ENCODE measurements at places on chromosomes 13 and 19. TPM values are rescaled to one million over a fixed set of nuclear protein-coding genes. Genes with fewer than 3 reads are reported as not detected.

DNA sequence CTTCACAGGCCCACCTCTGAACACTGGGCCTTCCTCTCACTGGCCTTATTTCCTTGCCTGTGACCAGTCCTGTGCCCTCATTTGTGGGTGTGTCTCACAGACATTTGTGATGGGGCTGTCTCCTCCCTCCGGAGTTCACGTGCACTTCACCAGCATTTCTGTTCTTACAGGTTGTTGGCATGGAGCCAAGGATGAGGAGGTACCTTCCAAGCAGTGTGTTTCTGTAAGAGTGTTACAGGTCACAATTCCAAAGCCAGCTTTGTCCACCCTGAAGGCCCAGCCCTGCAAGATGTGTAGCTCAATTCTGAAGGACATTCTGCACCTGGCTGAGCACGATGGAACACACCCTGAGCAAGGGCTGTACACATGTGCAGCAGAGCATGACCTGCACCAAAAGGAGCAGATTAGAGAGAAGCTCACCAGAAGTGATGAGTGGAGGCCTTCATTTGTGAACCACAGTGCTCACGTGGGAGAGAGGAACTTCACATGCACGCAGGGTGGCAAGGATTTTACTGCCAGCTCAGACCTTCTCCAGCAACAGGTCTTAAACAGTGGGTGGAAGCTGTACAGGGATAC is 8.1 kb downstream of the ZNF749 start:
- DNase-seq, result no peak

DNA sequence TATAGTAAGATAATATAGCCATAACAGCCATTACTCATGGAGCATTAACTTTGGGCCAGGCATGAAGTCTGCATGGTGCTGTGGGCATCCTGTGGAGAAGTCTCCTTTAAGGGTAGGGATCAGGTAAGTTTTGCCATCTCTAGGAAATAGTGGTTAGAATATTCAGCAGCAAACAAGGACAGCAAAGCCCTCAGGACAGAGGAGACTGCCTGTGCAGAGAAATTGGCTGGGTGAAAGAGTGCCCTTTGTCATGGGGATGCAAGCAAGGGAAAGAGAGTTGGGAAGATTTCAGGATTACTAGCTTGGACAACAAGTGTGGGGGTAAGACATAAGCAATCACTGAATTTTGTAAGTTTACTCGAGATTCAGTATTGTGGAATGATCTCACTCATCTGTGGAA is 15.7 kb upstream of the OBI1 start:
- DNase-seq, result no peak

KASH5 gene
- not detected for total RNA-seq

DNA sequence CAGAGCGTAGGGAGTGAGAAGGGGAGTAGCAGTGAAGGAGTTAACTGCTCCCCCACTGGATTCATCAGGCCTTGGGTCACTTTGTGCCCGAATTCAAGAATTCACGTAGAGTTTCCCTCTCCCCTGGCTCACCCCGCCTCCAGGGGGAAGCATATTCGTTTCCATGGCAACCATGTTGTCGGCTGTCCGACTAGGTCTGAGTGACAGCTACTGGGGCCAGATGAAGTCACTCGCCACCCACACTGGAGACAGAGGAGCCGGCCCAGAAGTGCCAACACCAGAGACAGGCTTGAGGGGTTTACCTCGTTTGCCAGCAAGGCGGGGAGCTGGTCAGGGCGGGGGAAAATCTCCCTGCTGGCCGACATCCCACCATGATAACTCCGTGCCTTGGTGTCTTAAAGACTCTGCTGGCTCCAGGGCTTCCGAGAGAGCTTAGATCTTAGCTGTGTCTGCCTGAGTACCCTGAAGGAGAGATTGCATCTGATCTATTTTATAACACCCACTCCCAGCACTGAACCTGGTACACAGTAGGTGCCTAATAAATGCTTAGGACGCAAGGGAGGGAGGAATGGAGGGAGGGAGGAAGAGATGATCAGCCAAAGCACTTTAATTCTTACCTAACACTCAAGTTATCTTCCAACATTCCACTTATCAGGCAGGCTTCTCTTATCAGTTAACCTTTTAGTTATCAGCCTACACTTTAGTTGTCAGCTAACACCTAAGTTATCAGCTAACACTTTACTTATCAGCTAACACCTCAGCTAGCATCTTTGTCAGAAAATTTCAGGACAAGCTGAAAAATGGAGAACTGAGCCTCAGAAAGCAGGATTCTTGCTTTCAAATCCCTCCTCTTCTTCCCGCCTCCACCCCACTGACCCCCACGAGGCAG is 57.2 kb upstream of the ZNRF4 start:
- no peak for DNase-seq

GRCh38 chr13:53174545-53174944 is 145.9 kb downstream of the OLFM4 start:
- DNase-seq, result no peak

DNA sequence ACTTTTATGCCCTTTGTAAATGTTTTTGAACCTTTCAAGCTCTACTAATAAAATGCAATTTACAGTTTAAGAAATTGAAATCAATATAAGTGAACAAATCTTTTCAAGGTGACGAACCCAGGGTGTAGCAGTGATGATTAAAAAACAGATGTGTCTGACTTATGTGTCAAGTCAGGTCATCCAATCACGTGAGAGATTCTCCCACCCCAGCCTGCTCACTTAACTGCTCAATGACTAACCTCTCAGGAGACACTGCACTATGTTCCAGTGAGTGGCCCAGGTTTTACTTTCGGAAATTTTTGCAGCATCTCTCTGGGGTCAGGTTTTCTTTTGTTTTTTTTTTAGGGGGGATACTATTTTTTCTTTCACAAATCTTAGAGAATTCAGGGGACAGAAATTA is 60.7 kb downstream of the ZNF429 start:
- DNase-seq, result no peak

- DNase-seq, result no peak
These were observed 186.2 kb downstream of the TEX29 start for GRCh38 chr13:111506621-111507020.

- DNase-seq, result no peak
These were observed 26.3 kb downstream of the UBXN6 start for GRCh38 chr19:4431296-4431695.

DNA sequence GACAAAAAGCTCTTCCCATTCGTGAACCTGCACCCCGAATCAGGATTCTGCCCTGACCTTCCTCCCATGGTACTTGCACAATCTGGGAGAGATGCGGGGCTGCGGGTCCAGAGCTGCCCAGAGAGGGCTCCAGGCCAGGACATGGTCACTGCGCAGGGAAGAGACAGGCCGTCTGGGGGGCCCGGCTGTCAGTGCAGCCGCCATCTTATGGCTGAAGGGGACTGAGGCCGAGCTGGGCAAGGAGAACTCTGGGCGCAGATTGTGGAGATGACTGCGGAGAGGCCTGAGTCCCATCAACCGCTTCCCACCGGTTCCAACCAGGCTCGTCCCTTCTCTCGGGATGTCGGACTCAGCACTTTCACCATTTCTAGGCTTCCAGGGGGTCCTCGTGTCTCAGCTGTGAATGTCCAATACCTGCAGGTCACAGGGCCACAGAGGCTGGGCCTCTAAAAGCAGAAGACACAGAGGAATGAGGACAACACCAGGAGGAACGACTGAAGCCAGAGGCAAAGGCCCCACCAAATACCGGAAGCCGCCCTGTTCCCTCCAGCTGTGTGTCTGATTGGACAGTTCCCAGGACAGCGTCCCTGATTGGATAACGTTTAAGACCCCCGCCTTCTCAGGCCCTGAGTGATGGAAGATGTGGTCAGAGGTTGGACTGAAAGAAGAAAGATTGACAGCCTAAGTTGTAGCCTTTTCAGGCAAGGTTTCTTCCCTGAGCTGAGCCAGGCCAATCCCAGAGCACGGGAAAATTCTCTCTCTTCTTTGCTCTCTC is 117.1 kb upstream of the ZNF91 start:
- no peak for DNase-seq

NAPSA gene
- 0.08 TPM for total RNA-seq

OR10H1 gene
- not detected for total RNA-seq

DNA sequence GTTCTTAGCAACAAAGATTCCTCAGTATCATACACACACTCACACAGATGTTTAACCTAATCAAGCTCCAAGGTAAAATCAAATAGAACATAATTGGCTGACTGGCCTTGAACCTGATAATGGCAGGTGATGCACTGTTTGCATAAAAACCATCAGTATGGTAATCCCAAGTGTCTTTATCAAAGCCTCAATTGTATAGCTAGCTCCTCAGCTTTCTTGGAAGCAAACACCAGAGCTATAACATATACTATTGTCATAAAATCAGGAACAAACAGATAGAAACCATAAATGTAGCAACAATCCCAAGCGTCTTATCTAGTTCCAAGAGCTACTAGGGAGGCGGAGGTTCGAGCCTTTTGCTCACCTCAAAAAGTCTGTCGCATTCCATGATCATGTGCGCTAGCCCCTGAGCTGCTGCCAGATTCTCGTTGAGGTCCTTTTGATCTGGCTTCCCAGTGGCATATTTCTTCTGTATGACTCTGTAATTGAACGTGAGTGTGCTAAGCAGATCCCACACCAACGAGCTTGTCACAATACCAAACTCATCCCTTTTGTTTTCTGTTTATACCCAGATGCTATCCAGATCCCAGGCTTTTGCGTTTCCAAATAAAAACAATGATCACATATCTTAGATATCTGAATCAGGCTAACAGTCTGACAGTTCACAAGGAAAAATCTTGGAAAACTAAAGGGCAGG is 95.3 kb downstream of the KL start:
- no peak for DNase-seq

B3GNT8 gene
- 2.9 TPM for total RNA-seq

DNA sequence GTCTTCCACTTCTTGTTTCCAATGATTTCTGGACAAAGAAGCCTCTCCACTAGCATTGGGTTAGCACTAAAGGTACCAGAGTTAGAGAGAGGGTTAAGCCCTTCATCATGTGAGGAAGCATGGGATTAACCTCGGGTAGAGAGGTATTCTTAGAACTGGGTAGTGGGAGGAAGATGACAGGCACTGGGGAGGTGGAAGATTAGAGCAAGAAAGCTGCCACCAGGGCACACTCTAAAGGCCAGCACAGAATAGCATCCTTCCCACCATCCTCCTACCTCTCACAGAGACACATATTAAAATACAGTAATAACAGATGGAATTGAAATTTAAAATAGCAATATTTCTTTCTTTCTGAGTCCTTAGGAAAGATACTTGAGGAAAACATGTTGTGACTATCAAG is 84.5 kb upstream of the PCDH20 start:
- no peak for DNase-seq

FFAR3 gene
- total RNA-seq, result not detected

LYPD4 gene
- not detected for total RNA-seq

ERVK3-1 gene
- total RNA-seq, result 83.4 TPM

GRIN2D gene
- total RNA-seq, result 12.6 TPM

DNA sequence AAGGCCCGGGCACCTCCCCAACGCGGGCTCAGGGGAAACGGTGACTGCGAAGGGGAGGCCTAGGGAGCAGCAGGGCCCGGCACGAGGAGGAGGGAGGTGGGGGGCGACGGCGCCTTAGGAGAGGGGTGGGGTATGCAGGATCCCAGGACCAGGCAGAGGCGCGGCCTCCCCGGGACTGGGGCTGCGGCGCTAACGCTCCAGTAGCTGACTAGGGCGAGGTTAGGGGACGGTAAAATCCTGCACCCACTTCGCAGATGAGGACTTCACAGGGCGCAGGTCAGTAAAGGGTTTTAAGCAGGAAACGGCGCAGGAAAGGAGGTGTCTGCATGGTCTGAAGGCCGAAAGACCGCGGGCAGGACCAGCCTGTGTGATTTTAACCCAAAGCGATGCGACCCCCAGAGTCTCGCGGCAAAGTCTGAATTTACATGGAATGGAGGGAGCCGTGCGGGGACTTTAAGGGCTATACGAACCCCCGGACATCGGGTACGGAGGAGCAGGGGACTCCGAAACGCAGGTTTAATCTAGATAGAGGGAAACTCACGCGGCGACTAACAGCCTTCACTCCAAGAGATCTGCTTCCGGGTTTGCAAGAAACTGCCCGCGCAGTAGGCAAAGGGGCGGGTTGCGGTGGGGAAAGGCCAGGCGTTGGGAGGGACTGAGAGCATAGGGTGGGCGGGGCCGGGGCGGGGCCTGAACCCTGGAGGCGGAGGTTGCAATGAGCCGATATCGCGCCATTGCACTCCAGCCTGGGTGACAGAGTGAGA is at the start of gene ZNF665:
Gene ZNF665, minus strand, starts transcription at position 588 of the 764 bp plus-strand sequence. CDS start 10,460 bp downstream, outside the sequence.
- DNase-seq, result no peak

DNA sequence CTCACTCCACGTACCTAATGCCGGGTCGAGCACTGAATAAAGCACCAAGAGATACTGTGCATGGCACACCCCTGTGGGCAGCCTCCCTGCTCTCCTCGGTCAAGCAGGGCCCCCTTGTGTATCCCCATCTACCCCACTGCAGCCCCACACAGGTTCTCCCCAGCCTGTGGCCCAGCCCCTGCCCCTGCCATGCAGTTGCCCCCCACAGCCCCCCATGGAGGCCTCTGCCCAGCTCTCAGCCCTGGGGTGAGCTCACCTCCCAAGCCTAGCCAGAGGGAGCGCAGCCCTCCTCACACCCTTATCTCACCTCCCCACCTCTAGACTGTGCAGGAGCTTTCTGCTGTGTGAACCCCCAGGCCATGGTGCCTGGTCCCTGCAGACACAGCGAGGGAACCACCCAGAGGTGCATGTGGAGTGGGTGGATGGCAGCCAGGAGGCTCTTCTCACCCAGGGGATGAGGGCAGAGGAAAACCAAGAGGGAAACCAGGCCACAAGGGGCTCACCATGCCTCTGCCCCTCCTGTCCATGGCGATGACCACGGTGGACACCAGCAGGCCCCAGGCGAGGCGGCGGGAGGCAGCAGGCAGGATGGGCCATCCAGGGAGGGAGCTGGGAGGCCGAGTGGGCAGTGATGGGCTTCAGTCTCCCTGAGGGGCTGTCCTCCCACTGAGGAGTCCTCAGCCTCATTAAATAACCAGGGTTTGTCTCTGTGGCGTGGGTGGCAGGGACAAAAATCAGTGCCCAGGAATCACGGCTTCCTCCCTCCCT is 83.2 kb downstream of the ANKRD10 start:
- no peak for DNase-seq

- DNase-seq, result no peak
These were observed 619.0 kb downstream of the KCTD12 start for GRCh38 chr13:76267216-76267615.

GRCh38 chr13:105806628-105806920 is 728.9 kb downstream of the EFNB2 start:
- no peak for DNase-seq
